A549 treated with DMSO at 1 μM for 4 hours (cell line): ENCODE measurements at places on chromosomes 3 and 15. TPM values are rescaled to one million over a fixed set of nuclear protein-coding genes. Genes with fewer than 3 reads are reported as not detected.

CACNA1D gene
- 0.68 to 1.6 TPM (median 0.98 TPM) in 5 replicates for total RNA-seq

SCAANT1 gene
- total RNA-seq: 0.79 TPM in 1 of 5 replicates, not detected in the others

CSTA gene
- total RNA-seq: 0.63 to 1.2 TPM (median 1.1 TPM) in 5 replicates

AGBL1 gene
- not detected in 5 replicates for total RNA-seq

WDR93 gene
- 0.13 to 0.21 TPM (median 0.19 TPM) in 5 replicates for total RNA-seq

CASR gene
- not detected in 5 replicates for total RNA-seq

COL8A1 gene
- not detected in 5 replicates for total RNA-seq

DAZL gene
- total RNA-seq: not detected in 5 replicates

MGA gene
- total RNA-seq: 7.6 to 10.0 TPM (median 8.6 TPM) in 5 replicates

CPLX3 gene
- total RNA-seq: 0.06 TPM in 1 of 5 replicates, not detected in the others

OXTR gene
- 7.8 to 11.7 TPM (median 10.2 TPM) in 5 replicates for total RNA-seq

IL5RA gene
- not detected in 5 replicates for total RNA-seq

GNB4 gene
- total RNA-seq: 9.4 to 17.3 TPM (median 15.4 TPM) in 5 replicates

CXCR6 gene
- not detected in 5 replicates for total RNA-seq

CHRNA7 gene
- 3.3 to 4.7 TPM (median 4.2 TPM) in 5 replicates for total RNA-seq

DPPA2 gene
- total RNA-seq: not detected in 5 replicates

C3orf85 gene
- total RNA-seq: not detected in 5 replicates

PAK6 gene
- total RNA-seq: 0.14 to 0.56 TPM (median 0.31 TPM) in 5 replicates

NECTIN3 gene
- total RNA-seq: 22.5 to 37.4 TPM (median 30.7 TPM) in 5 replicates

GPR176 gene
- total RNA-seq: 11.1 to 16.5 TPM (median 13.2 TPM) in 5 replicates
